ENCODE measurements at places on chromosomes 1 and 21.

GRCh38 chr1:209569455-209570207 lies 13.9 kb upstream of the CAMK1G start:
- peak; percentile 17 for DNase-seq

GRCh38 chr1:41161846-41162245 lies 80.3 kb downstream of the SCMH1 start:
- no peak for DNase-seq

- peak; percentile 35 for DNase-seq
Measured at GRCh38 chr1:226308723-226309397, at the start of gene LIN9. TSS of gene LIN9 (minus strand) at chr1:226309164. CDS start at chr1:226309139, 25 bp downstream.

- no peak for DNase-seq
Measured at GRCh38 chr1:119367432-119368124, 1.0 kb upstream of the HAO2 start.

GRCh38 chr1:174308604-174309003 lies 139.2 kb upstream of the GPR52 start:
- no peak for DNase-seq

- DNase-seq, result no peak
Measured at GRCh38 chr1:224744521-224744920, 128.4 kb downstream of the CNIH3 start.

DNA sequence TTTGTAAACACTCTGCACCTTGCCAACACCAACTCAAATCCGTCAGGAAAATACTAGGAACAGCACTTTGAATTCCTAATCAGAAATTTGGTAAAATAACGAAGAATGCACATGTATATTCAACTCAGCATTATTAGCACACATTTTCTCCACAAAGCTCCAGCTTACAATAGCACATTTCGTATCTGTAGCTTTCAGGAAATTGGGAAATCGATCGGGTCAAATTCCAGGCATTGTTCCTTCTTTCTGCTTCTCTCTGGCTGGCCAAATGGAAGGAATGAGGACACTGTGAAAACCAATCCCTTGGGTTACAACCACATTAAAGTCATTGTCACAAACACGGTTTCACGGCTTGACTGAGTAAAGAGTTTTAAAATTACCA lies 58.6 kb downstream of the NPHP4 start:
- DNase-seq, result no peak

GRCh38 chr1:197480446-197480845 lies 212.4 kb downstream of the CRB1 start:
- no peak for DNase-seq

GRCh38 chr1:21149430-21149854 lies 27.3 kb downstream of the EIF4G3 start:
- DNase-seq, result no peak

GRCh38 chr1:177007437-177008161 lies 156.9 kb downstream of the ASTN1 start:
- DNase-seq, result no peak

DNA sequence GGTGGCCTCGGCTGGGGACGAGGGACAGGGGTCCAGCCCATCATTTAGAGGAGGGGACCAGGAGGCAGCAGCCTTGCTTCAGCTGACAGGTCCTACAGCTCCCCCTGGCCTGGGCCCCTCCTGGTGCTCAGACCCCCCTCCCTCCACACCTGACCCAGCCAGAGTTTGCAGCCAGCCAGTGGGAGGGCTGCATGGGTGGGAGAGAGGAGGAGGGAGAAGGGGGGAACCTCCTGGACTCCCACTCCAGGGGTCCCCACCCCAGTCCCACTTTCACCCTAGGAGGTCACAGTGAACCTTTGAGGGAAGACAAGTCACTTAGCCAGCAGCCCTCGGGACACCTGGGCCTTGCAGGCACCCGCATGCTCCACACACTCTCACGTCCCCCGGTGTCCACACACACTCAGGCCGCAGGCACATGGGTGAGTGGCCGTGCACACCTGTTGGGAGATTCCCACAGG lies 108.9 kb upstream of the ZBTB40 start:
- DNase-seq, result no peak

DNA sequence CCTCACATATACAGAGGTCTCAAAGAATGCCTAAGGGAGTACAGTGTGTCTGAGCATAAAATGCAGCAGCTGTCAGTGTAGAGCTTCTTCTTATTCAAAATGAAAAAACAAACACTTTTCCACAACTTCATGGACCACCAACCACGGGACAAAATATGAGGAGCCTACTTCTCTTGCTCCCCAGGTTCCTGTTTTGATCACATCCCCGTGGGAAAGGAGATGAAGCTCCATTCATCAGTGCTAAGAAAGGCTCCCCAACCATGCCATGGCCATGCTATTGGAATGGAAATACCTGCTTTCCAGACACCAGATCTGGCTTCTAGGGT lies 383 bp downstream of the CD48 start:
- DNase-seq, result no peak

DNA sequence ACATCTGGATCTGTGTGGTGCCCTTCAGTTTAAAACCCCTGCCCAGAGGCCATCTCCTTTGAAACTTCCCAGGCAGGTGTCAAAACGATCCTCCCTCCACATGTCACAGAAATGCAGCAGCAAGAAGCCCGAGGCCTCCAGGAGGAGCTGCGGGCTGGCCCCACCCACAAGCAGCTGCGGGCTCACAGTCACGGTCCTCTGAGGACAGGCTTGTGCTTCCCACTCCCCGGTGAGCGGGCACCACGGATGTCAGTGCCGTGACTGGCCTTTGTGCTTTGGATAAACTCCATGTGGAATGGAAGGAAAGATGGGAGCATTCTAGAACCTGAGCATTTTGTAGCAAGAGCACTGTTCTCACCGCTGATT lies 65.8 kb downstream of the SIK1 start:
- no peak for DNase-seq

DNA sequence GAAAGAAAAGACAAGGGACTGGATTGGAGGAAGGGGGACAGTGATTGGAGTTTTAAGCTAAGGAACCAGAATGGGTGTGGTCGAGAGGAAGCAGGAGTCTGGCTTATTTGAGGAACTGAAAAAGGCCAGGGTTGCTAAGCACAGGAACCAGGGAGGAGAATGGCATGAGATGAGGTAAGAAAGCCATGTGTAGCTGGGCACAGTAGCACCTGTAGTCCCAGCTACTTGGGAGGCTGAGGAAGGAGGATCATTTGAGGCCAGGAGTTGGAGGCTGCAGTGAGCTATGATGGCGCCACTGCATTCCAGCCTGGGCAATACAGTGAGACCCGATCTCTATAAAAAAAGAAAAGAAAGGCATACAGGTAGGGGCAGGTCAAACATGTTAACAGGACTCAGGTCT lies 8.1 kb upstream of the KHDRBS1 start:
- no peak for DNase-seq

- DNase-seq, result no peak
Measured at GRCh38 chr1:162873671-162874666, 13.0 kb upstream of the CCDC190 start.

DNA sequence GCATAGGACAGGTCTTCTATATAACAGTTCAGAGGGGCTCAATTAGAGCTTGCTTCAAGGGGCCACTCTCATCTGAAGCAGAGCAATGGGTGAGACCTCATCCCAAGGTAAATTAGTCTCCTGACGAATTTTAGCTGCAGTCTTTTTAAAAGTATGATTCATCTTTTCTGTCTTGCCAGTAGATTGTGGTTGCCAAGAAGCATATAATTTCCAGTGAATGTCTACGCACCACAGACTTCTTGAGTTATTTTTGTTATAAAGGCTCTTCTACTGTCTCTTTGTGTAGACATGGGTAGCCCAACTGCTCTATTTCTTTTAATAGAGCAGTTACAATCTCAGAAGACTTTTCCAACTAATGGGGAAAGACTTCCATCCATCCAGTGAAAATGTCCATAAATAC lies 108.9 kb upstream of the FMN2 start:
- DNase-seq, result no peak

- no peak for DNase-seq
Measured at GRCh38 chr1:115348636-115349035, 10.6 kb upstream of the NGF start.

DNA sequence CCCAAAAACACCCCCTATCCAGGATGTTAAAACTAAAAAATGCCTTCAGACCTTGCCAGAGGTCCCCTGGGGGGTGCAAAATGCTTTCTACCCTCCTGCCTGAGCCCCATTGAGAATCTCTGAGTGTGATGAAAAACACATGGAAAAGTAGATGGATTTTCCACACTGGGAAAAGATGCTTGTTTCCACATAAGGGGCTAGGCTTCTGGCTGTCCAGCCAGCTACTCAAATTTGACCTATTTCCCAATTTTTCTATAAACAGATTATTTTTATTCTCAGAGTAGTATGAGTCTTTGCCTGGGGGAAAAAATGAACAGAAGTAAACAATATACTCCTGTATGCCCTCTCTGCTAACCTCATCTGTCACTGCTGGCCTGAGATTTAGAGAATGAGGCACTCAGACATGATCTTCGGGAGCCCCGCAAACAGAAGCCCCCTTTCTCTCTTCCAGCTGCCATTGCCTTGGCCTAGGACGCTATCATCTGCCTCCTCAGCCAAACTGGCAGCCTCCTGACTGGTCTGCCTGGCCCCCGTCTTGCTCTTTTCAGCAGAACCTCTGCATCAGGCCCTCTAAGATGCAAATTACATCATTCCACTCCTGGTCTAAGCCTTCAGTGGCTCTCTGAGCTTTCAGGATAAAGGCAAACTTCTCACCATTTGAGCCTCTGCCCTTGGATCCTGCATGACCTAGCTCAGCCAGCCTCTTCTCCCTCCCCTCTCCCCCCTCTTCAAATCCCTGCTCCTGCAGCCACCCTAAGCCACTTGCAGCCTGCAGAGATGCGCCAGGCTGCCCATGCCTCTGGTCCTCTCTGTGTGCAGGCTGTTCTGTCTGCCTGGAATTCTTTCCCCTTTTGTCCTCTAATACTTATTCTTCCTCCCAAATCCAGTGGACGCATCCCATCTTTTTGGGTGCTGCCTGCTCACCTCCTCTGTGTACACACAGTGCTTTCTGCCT lies 39.7 kb upstream of the TMEM125 start:
- no peak for DNase-seq

DNA sequence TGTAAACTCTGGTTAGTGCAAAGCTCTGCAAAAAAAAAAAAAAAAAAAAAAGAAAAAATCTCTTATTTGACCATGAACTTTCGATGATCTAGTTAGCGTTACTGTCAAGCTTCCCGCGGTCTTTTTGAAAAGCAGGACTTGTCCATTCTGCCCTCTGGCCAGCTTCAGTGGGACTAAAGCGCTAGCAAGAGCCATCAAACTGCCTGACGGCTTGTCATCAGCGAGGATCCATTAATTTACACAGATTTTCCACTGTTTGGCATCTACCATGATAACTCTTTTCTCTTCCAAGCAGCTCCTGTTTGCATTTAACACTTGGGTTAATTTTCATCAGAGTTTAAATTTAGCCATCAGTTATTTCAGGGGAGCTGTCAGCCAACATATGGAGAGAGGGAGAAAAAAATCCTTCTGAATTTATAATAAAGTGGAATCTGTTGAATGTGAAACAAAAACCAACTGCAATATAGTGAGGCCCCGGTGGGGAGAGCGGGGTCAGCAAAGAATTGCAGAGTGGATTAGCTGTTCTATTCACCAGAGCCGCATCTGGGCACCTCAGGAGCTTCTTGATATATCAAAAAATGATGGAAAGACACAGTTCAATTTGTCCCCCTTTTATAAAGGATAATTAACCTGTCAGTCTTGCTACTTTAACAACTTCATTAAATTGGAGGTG lies 298.2 kb downstream of the SPATA17 start:
- no peak for DNase-seq

- DNase-seq, result no peak
Measured at GRCh38 chr1:213438339-213438738, 387.3 kb downstream of the RPS6KC1 start.

DNA sequence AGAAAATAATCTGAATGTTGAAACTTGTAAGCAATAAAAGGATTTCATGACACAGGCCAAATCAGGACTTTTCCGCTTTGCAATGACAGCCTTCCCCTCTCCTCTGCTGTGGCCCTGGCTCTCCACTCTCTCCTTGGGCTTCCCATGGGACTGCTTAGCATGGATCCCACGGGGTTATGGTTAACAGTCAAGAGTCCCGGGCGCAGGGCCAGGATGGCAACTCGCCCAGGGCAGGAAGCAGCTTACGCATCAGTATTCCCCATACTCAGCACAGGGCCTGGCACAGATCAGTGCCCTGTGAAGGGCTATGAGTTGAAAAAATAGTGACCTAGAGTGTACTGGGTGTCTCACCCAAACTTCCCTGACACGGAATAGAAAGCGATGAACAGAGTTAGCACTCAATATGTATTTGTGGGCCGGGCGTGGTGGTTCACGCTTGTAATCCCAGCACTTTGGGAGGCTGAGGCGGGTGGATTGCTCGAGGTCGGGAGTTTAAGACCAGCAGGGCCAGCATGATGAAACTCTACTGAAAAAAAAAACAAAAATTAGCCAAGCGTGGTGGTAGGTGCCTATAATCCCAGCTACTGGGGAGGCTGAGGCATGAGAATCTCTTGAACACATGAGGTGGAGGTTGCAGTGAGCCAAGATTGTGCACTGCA lies 29.1 kb upstream of the GRHL3 start:
- DNase-seq, result no peak

DNA sequence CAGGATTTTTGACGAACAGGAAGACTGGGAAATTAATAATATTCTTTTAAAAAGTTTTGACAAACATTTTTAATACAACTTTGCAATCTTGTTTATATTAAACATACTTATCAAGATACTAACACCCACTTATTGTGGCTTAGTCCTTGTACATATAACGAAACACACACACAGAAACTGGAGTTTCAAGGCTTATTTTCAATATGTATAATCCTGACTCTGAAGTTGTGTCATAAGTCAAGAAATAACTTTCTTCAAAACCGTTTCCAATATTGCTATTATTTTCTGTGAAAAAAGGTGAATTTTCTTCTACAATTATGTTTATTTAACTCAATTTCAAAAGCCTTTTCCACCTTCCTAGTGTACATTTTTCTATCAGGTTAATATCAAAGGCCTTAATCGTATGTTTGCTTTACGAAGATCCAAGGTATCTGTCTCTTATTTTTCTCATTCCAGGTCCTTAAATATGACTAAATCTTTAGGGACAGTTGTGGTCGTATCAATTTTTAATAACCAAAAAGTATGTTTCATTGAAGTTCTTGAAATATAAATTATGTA lies 1.8 kb downstream of the CDKN2C start:
- DNase-seq, result no peak

- DNase-seq, result no peak
Measured at GRCh38 chr1:31865728-31866449, 50.1 kb upstream of the SPOCD1 start.

- DNase-seq, result no peak
Measured at GRCh38 chr1:61052395-61053225, 29.8 kb upstream of the NFIA start.

DNA sequence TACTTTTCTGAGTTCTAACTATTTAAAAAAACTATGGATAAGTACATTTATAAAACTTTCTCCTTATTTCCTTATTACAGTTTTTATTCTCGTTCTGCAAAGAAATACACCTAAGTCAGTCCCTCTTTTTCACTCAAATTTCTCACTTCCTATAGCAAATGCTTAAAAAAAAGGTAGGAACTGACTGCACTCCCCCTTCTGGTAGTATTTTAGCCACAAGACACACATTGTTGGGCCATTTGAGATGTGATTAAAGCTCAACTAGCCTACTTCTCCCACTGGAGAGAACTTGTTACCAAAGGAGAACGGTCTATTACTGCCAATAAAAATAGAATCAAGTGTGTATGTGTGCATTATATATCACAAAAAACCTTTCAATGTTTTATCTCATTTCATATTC lies 521.9 kb upstream of the PRMT6 start:
- DNase-seq, result no peak

- no peak for DNase-seq
Measured at GRCh38 chr1:2855206-2856065, 53.9 kb upstream of the TTC34 start.
